ENCODE measurements at places on chromosomes 4 and X. TPM values are rescaled to one million over a fixed set of nuclear protein-coding genes. Genes with fewer than 3 reads are reported as not detected.

Gene AMTN
- not detected for total RNA-seq

- DNase-seq, result peak; percentile 63
These were observed 38.0 kb downstream of the FAM241A start for GRCh38 chr4:112183252-112183651.

GRCh38 chr4:57854748-57855147 lies 744.6 kb upstream of the IGFBP7 start:
- no peak for DNase-seq

Gene TREX2
- total RNA-seq, result 0.36 TPM

DNA sequence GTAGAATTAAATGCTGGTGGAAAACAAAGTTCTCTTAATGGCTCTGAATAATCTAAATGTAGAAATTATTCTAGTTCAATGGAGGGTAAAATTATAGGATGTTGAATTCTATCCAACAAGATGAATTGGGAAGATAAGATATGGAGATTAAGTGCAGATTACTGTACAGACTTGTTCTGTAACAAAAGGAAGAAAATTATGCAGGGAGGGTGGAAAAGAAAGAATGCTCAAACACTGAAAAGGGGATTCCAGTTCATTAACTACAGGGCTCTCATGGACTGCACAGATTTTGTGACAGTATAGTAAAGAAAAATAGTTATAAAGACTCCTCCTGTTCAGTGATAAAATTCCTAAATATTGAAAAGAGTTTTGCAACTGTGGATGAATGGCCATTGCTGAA lies 1794.0 kb upstream of the PCDH7 start:
- peak; percentile 4 for DNase-seq

DNA sequence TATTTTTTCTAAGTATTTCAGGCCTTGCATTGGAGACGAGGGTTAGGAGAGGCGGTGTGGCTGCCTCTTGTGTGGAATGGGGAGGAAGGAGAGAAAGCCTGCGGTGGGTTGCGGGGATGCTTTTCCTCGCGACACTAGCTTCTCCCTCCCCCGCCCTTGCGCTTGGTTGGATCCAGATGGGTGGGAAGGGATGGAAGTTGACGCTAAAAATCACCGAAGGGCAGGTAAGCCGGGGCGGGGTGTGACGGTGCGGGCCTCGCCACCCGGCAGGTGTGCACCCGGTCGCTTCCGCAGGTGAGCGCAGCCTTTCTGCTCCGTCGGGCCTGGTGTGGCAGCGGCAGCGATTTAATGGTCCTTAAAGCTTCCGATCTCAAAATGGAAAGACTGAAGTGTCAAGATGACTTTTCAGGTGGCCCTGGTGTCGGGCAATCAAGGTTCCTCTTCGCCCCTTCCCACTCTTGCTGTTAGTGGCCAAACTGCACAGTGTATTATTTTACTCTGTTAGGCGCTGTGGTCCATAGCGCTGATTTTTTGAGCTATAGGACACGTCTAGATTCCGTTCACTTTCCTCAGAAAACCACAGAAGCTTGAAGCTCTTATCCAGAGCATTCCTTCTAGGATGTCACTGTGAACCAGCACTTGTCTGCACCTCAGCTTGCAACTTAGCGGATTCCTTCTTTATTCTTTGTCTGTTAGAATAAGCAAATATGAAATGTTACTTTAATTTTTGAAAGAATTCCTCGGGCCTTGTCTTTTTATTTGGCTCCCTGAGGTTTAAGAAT lies 765 bp downstream of the ENOPH1 start:
- DNase-seq, result peak; percentile 50

Gene CCDC149
- total RNA-seq, result 10.2 TPM

All from astrocyte (in vitro differentiated cells and primary cell).